Stimulated activated naive CD8-positive, alpha-beta T cell treated with anti-CD3 and anti-CD28 coated beads, Interleukin-15, amount 100 ng/mL, for 72 hours (primary cell): ENCODE measurements at places on chromosomes 11 and 22.

DNA sequence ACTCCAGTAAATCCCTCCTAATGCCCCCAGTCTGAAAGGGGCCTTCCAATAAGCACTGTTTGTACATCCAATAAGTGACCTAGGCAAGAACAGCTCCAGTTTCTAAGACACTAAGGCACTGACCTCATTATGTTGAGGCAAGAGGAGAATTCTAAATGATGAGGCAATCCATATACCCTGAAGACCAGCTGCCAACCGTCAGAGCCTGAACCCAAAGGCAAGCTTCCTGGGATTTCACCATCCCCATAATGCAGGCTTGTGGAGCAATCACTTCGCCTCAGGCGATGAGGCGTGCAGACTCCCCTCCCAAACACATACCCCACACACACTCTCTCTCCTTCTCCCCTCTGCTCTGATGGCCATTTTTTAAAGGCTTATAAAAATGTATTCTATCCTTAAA is 49.5 kb downstream of the LGR4 start:
- DNase-seq, result no peak

- DNase-seq, result no peak
Observed at GRCh38 chr22:42431401-42432019, 693 bp downstream of the NFAM1 start.

- no peak for DNase-seq
Observed at GRCh38 chr11:75389276-75389605, 10.1 kb upstream of the RPS3 start.

- DNase-seq, result no peak
Observed at GRCh38 chr22:41315586-41315985, 14.3 kb downstream of the ZC3H7B start.

- no peak for DNase-seq
Observed at GRCh38 chr22:47119181-47119580, 356.7 kb downstream of the TBC1D22A start.

DNA sequence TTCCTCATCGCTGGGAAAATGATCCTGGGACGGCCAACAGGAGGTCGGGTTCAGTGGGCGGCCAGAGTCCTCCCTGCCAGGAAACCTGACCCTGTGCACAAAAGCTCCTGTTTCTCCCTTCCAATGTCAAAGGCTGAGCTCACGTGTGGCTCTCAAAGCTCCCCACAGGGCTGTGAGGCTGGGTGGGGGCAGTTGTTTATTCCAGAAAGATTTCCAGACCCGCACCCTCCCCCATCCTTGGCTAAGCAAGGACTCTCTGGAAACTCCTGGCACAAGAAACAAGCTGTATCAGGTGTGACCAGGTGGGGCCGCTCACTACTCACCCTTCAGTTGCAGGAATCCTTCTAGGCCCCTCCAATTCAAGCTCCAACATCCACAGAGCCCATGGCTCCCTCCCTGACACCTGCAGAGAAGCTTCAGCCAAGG is 131.9 kb downstream of the SHANK2 start:
- no peak for DNase-seq

- DNase-seq, result no peak
Observed at GRCh38 chr11:34267417-34267816, 90.4 kb downstream of the ABTB2 start.
